ENCODE measurements at places on chromosomes 6 and 20.

DNA sequence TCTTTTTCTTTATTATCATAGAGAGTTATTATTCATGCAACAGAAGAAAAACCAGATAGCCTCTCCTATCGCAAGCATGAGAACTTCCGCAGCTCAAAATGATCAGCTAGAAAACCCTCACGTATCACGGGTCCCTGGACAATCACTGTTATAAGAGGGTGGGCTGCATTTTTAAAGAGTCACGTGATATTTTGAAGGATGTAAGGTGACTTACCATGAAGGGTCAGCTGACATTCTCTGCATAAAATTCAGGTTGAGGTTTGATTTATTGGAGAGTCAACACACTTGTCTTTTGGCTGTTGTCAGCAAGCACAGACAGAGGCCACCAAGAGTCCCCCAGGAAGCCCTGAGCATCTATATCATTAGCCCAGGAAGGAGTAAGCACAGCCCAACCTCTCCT, 39.5 kb downstream of the ID4 start:
- DNase-seq = no peak

GRCh38 chr6:27679308-27679963, 206.5 kb upstream of the ZNF184 start:
- DNase-seq = no peak

DNA sequence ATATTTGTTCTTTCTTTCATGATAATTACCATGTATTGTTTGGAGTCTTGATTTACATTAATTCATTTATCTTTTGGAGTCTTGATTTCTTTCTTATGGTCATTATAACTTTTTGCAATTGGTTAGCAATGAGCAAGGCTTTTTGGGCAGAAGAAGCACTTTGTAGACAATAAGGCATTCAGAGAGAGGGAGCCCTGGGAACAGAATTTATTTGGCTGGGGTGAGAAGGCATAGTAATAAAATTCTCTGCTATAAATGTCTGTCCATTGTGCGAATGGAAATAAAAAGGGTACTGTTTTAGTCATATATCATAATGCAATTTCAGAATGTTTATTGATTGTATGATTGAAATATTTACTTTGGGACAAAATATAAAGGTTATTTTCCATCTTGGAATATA, 147.0 kb downstream of the SLC35F1 start:
- DNase-seq = no peak

GRCh38 chr6:167112421-167112820, 10.5 kb upstream of the CCR6 start:
- DNase-seq = no peak

DNA sequence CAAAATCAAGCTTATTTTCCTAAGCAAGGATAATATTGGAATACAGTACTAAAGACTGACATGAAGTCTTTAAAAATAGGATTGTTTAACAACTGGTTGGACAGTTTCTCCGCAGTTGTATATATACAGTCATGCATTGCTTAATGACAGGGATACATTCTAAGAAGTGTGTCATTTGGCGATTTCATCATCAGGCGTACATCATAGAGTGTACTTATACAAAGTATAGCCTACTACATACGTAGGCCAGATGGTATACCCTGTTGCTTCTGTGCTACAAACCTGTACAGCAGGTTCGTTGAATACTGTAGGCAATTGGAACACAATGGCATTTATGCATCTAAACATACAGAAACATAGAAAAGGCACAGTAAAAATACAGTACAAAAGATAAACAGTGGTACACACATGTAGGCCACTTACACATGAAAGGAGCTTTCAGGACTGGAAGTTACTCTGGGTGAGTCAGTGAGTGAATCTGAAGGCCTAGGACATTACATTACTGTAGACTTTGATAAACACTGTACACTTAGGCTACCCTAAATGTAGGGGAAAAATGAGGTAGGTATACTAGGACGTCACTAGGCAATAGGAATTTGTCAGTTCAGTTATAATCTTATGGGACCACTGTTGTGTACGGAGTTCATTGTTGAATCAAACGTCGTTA, 20.1 kb downstream of the HECA start:
- no peak for DNase-seq

DNA sequence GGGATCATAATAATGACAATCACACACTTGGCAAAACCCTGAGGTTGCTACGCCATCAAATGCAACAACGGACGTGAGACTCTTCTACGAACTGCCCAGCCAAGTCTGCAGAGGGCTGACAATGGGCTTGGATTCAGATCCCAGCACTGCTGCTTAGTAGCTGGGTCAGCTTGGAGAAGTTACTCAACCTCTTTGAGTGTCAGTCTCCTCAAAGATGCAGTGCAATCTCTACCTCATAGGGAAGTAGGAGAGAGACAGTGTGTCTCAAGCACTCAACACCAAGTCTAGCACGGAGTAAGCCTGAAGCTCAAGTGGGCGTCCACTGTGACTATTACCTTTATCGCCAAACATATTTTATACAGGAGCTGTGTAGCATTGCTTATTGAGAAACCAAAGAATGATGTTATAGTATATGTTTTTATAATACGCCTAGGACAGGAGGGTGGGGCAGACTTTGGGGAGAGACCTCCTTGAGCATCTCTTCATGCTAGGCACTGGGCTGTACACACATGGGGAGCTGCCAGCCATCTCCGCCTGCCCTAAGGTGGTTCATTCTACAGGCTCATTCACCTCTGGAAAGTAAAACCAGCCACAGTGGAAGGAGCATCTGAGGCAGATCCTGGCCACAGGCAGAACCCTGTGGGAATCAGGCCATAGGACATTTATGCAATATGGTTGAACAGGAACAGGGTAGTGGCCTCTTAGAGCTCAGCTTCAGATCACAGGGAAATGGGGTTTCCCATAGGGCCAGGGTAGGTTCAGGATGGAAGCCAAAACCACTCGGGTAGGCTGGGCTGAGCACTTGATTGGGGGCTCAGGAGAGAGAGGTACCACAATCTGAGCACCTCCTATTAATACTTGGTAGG, 160.2 kb downstream of the MRPL14 start:
- no peak for DNase-seq

DNA sequence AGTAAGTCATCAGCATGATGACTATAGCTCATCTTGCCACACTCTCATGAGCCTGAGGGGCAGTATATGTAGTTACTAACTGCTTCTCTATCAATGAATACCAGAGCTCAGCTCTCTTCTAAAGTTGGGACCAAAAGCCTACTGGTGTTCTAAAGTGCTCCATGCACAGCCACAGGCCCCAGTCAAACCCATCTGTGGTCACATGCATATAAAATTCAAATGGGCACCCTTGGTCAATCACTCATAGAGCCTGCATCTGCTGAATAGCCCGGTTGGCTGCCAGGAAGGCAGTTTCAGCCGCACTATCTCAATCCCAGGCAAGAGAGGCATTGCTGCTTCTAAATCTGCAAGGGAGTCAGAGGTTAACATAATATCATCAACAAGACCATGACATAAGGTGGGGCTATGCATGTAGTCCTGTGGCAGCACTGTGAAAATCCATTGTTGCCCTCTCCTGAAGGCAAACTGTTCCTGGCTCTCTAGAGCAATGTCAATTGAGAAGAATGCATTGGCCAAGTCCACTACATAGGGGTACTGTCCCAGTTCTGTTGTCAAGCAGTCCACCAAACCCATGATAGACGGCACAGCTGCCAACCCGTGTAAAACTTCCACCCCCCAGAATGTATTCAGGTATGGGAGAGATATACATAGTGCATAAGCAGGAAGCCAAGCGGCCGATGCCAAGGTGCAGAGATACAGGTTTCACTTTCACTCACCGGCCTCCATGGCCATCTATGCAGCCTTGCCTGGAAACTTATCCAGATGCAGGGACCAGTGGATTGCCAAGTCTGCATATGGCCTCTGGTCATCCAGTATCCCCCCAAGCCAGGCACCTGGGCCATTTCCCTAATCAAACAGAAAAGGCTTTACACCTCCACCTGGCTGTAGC, 76.2 kb downstream of the ALDH8A1 start:
- no peak for DNase-seq

DNA sequence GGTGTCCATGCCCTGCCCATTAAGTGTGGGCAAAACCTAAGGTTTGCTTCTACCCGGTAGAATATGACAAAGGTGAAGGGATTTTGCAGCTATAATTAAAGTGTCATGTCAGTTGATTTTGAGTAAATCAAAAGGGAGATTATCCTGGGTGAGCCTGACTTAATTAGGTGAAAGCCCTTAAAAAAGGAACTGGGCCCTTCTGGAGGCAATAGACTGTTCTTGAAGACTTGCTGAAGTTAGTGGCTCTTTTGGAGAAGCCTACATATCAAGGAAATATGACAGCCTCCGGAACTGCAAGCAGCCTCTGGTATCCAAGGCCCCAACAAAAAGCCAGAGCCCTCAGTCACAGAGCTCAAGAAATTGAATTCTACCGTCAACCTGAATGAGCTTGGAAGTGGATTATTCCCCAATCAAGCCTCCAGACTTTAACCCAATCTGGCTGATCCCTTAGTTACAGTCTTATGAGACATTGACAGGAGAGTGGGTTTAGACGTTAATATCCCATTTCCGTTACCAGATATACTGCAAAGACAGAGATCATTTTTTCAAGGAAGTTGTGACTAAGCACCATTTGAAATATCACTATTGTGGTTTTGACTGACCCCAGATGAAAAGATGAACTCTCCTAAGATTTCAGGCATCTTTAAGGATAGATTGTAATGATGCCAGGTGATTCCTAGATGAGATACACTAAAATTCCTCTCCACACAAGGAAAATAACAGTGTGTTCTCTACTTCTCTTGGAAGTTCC, 303.4 kb downstream of the PLCB1 start:
- DNase-seq = no peak

DNA sequence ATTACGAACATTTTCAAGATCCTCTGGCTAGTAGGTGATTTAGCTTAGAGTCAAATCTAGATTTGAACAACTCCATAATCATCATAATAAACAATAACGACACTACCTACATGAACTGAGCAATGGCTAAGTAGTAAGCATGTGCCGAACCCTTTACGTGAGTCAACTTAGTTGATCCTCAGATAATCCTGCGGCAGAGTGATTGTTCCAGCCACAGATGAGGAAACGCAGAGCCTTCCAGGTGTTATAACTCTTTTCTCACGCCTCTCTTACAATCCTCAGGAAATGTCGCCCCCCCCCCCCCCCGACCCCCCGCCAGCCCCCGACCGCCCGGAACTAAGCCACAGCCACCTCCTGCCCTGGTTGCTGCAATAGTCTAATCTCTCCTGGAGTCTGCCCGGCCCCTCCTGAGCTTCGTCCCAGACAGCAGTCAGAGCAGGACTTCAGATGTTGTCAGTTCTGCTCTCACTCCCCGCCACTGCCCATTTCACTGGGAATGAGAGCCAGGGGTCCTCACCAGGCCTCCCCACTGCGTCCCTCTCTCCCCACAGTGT, 141.5 kb upstream of the AGPAT4 start:
- DNase-seq = no peak

DNA sequence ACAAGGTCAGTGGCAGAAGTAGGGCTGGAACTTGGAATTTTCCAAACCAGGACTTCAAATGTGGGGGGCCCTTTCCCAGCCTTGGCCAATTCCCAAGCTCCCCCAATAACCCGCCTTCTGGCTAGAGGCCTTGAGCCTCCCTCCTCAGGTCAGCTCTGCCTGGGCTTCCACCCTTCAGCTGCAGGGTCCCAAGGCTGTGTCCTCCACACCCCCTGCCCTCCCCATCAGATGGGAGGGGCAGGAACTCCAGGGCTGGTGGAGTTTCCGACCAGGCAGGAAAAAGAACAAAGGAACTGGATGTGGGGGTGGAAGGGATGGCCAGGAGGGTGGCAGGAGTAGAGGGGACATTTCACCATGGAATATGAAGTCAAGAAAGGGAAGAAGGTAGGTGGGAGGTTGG, at the start of gene CCM2L:
Gene CCM2L (plus strand): TSS at position 338 of the 400 bp plus-strand sequence. CDS start 17 bp downstream, at position 355.
- DNase-seq = no peak

DNA sequence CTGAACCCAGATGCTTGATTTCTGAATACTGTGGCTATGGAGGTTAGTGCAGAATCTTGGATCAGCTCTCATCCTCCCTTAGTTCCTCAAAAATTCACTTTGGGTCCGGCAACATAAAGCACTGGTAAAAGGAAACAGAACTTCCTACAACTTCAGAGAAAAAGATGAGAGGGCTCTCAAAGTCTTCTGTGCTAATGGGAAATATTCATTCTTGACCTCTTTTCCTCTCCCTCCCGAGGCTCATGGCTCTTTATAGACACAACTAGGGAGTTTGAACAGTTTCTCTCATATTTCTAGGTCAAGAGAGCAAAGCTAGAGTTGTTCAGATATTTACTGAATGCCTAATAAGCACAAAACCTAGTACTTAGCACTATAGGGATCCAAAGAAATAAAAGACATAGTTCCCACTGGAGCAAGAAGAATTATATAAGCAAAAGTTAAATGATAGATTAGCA, 124.1 kb upstream of the TCF21 start:
- DNase-seq = no peak

DNA sequence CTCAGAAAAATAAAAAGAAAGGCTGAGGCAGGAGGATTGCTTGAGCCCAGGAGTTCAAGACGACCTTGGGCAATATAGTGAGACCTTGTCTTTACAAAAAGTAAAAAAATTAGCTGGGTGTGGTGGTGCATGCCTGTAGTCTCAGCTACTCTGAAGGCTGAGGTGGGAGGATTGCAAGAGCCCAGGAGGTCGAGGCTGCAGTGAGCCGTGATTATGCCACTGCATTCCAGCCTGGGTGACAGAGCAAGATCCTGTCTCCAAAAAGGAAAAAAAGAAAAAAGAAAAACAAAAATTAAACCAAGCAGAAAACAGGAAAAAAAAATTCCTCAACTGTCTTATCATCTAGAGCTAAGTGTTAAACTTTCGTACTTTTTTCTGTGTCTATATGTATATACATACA, 12.4 kb upstream of the SRSF3 start:
- no peak for DNase-seq

GRCh38 chr6:106874481-106874880, 100.0 kb downstream of the CD24 start:
- DNase-seq = no peak

DNA sequence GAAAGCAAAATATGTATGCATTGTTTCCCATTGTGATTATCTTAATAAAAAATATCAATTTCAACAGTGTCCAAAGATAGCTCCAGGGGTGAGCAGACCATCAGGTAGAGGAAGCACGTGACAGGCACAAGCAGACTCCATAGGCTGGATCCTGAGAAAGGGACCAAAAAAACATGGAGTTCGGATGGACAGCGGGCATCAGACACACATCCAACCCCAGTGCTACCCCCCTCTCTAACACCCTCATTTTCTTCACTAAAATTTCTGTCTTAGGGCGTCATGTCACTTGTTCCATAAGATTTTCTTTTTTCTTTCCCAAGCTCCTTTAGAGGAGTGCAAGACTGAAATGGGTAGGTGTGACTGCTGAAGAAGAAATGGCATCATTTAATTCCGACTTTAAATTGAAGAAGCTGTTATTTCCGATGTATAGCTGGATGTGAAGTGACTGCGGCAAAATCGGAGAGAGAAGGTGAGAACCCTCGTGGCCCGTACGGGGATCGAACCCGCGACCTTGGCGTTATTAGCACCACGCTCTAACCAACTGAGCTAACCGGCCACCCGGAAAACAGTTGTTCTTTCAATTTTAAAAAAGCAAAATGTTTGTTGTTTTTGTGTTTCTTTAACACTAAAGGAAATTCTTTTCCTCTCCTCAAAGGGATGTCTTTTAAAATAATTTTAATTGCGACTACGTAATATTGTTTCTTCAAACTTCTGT, 10.3 kb upstream of the PRSS16 start:
- no peak for DNase-seq
